Endodermal cell (in vitro differentiated cells): ENCODE measurements at places on chromosomes 13 and 19. TPM values are rescaled to one million over a fixed set of nuclear protein-coding genes. Genes with fewer than 3 reads are reported as not detected.

ZNF530 gene
- 5.6 and 7.0 TPM in 2 replicates for total RNA-seq

SIGLEC5 gene
- not detected in 2 replicates for total RNA-seq

TPTE2 gene
- total RNA-seq, result not detected in 3 replicates

GPR12 gene
- total RNA-seq, result not detected in 2 replicates

IFNL1 gene
- total RNA-seq, result not detected in 2 replicates

DCLK1 gene
- total RNA-seq, result 2.2 to 3.0 TPM (median 2.5 TPM) in 3 replicates

DNA sequence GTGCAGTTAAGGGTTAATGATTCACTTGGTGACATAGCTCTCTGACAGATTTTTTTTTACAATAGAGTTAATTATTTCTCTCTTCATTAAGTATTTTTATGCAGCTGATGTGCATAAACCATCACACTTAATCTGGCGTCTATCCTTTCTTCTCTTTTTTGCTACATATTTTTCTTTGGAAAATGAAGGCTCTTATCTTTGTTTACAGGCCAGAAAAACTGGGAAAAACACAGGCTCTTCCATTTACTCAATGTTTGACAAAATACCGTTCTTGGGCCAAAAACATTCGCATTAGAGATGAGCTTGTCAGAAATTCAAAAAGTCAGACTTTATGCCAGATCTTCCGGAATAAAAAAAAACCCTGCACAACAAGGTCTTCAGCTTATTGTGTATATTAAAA, 12.0 kb downstream of the ZNF253 start:
- H3K27ac ChIP-seq, result no peak overlapping the region
- peaks cover 80% of the 10 kb centered on the region for H3K36me3 ChIP-seq
- no peaks in the 10 kb centered on the region for H3K27me3 ChIP-seq

DNA sequence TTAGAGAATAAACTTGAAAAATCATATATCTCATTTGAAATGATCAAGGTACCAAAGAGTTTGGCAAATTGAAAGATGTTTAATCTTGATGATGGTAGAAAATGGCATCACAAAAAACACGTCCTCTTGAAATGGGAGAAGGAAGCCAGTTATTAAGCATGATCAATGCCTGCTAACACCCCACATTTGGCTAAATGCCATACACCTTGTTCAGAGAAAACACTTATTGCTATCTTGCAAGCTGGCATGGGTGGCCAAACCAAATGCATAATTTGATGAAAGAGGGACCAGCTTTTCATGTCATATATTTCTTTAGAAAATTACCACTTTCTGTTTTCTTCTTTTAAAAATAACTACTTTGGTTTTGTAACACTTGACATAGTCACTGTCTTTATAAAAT, 141.3 kb downstream of the ZAR1L start:
- H3K36me3 ChIP-seq, result no peaks in the 10 kb centered on the region
- no peak for DNase-seq
- no peaks in the 10 kb centered on the region for H3K27me3 ChIP-seq
- peaks cover 5% of the 10 kb centered on the region for H3K4me1 ChIP-seq

GRCh38 chr19:50729894-50730293, 6.7 kb downstream of the CLEC11A start:
- no peaks in the 10 kb centered on the region for H3K36me3 ChIP-seq
- no peak overlapping the region for H3K27ac ChIP-seq
- no peak for DNase-seq
- H3K4me1 ChIP-seq, result no peaks in the 10 kb centered on the region

- peaks cover 12% of the 10 kb centered on the region for H3K4me1 ChIP-seq
- peak within 1 kb of the TSS; percentile 62 for H3K4me3 ChIP-seq
- DNase-seq, result peak; percentile 71
- no peaks in the 10 kb centered on the region for H3K36me3 ChIP-seq
- H3K27me3 ChIP-seq, result peaks cover 60% of the 10 kb centered on the region
These were observed at the start of gene LTBP4 for GRCh38 chr19:40601134-40601974. Gene LTBP4 (plus strand): TSS chr19:40601369. CDS start chr19:40601388, 19 bp downstream.

DNA sequence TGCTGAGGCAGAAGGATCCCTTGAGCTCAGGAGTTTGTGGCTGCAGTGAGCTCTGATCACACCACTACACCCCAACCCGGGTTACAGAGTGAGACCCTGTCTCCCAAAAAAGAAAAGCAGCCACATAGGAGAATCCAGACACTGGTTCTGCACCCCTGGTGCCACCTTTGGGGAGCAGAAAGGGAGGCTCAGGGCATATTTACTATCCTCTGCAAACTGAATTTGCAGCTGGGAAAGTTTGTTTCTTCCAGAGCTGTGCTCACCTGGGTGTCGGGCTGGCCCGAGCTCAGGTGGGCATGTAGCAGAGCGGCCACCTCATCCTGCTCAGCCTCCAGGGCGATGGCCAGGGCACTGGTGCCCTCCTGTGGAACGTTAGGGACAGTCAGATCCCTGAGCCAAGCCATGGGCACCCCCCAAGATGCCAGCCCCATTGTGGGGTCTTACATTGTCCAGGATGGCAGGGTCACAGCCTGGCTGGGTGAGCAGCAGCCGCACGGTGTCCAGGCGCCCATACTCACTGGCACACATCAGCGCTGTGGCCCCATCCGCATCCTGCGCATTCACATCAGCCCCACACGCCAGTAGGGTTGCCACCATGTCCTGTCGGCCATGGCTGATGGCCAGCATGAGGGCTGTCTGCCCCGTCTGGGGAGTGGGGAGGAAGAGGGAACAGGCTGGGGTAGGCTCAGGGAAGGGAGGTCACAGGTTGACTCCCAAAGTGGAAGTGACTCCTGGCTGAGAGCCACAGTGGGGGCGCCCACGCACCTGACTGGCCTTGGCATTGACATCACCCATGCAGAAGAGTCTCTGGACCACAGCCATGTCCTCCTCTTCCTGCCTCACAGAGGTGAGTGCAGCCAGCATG, 3.1 kb downstream of the RPS28 start:
- H3K4me3 ChIP-seq, result no peak overlapping the region
- no peak overlapping the region for H3K27ac ChIP-seq
- peak; percentile 79 for DNase-seq
- H3K4me1 ChIP-seq, result peaks cover 6% of the 10 kb centered on the region
- peaks cover 24% of the 10 kb centered on the region for H3K36me3 ChIP-seq
- H3K27me3 ChIP-seq, result no peaks in the 10 kb centered on the region

- peaks cover 38% of the 10 kb centered on the region for H3K36me3 ChIP-seq
- H3K27me3 ChIP-seq, result no peaks in the 10 kb centered on the region
- H3K4me1 ChIP-seq, result peaks cover 24% of the 10 kb centered on the region
- H3K27ac ChIP-seq, result peak overlapping the region; percentile 93
These were observed 1.4 kb downstream of the KCTD15 start for GRCh38 chr19:33797802-33798671.

DNA sequence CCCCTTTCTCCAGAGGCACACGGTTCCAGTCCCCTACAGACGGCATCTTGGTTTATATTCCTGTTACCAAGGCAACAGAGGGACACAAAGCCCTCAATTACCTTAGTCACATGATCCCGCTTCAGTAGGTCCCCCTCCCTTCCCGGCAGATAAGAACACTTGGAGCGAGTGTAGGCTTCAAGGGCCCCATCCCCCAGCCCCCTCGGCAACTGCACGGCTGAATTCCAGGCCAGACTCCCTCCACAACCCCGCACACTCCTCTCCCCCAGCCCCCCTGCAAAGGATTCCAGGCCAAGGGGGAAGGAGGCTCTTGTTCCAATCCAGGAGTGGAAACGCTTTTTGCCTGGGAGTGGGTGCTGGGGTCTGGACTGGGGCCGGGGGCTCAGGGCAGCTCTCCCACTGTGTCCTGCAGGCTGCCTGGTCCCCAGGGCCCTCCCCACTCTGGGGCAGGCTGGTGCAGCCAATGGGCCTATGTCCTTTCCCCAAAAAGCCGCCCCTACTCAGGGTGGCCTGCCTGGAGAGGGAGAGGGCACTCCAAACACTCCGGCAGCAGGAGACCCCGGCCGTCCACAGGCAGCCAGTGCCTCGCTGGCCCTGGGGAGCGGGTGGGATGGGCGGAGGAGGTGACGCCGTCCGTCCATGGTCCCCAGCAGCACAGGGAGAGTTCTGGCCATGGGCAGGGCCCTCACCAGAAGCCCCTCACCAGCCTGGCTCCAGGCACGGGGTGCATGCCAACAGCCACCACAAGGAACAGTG, 62.6 kb downstream of the MLLT1 start:
- H3K27ac ChIP-seq, result peak overlapping the region; percentile 95
- peaks cover 16% of the 10 kb centered on the region for H3K36me3 ChIP-seq
- H3K4me1 ChIP-seq, result peaks cover 15% of the 10 kb centered on the region

GRCh38 chr19:5342573-5343201, 2.1 kb upstream of the PTPRS start:
- no peak for DNase-seq
- no peak overlapping the region for H3K4me3 ChIP-seq
- H3K4me1 ChIP-seq, result peaks cover 8% of the 10 kb centered on the region

DNA sequence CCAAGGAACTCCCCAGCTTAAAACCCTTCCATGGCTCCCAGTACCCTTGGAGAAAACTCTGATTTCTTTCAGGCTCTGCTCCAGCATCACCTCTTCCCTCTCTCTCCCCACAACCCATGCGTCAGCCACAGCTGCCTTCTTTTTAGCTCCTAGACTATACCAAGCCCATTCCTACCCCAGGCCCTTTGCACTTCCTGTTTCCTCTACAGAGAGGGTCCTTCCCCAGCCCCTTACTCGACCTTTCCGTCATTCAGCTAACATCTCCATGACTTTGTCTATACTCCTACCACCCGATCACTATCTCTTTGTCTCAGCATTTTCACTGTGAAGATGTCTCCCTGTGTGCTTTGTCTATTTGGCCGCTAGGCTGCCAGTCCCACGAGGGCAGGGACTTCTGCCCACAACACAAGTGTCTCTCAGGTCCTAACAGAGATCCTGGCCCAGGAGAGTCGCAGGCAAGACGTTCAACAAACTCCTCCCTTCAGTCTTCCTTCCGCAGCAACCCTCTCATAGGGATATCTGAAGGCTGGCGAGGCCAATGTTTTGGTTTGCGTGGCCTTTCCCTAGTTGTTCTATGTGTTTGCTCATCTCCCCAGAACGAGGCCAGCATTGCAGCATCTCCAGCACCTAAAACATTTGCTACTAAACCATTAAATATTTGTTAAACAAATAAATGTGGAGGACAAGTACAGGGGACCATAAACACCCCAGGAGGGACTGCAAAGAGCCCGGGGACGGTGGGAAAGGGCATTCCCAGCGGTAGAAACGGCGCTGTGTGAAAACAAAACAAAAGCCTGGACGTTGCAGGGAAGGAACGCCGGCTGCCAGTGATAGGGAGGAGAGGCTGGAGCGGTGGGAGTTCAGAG, 816 bp downstream of the CCNP start:
- DNase-seq, result no peak
- H3K4me3 ChIP-seq, result no peak overlapping the region
- H3K27me3 ChIP-seq, result peaks cover 5% of the 10 kb centered on the region
- no peaks in the 10 kb centered on the region for H3K36me3 ChIP-seq
- H3K27ac ChIP-seq, result no peak overlapping the region

GRCh38 chr13:114200399-114200911, 21.4 kb downstream of the CFAP97D2 start:
- DNase-seq, result no peak
- no peak overlapping the region for H3K27ac ChIP-seq
- no peaks in the 10 kb centered on the region for H3K4me1 ChIP-seq
- no peaks in the 10 kb centered on the region for H3K27me3 ChIP-seq
- H3K4me3 ChIP-seq, result no peak overlapping the region

- H3K36me3 ChIP-seq, result no peaks in the 10 kb centered on the region
- H3K4me1 ChIP-seq, result no peaks in the 10 kb centered on the region
- no peaks in the 10 kb centered on the region for H3K27me3 ChIP-seq
- DNase-seq, result peak; percentile 91
- no peak within 1 kb of the TSS for H3K27ac ChIP-seq
These were observed at the start of gene CYP2S1 for GRCh38 chr19:41192574-41193429. Gene CYP2S1 (plus strand): TSS chr19:41193219. CDS start chr19:41193265, 46 bp downstream.

GRCh38 chr13:109145631-109146030, 516.2 kb downstream of the MYO16 start:
- no peak overlapping the region for H3K4me3 ChIP-seq
- peaks cover 3% of the 10 kb centered on the region for H3K4me1 ChIP-seq
- no peaks in the 10 kb centered on the region for H3K27me3 ChIP-seq
- no peak for DNase-seq
- no peak overlapping the region for H3K27ac ChIP-seq

GRCh38 chr19:54871696-54872095, 2.3 kb upstream of the FCAR start:
- peaks cover 16% of the 10 kb centered on the region for H3K27me3 ChIP-seq
- no peaks in the 10 kb centered on the region for H3K36me3 ChIP-seq
- DNase-seq, result no peak
- H3K27ac ChIP-seq, result no peak overlapping the region
- H3K4me1 ChIP-seq, result no peaks in the 10 kb centered on the region

DNA sequence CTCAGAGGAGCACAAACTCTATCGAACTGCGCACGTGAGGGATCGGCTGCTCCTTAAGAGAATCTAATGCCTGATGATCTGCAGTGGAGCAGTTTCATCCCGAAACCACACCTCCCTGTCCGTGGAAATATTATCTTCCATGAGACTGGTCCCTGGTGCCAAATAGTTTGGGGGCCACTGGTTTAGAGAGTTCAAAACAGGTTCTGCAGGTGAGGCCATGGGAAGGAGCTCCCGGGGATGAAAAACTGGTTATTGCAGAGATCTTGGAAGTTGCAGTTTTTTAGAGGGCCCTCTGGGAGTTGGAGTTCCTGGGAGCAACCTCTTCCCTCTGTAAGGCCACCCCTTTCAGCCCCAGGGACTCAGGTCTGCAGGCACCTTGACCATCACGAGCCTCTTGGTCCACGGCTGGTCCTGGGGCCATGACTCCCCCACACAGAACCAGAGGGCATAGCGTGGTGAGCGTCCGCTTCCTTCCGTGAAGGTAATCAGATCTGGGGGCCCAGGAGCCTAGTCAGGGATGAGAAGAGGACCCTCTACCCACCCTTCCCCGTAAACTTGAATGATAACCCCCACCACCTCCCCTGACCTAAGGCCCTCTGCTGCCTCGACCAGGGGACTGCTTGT, 5.2 kb downstream of the IRF3 start:
- H3K27me3 ChIP-seq, result no peaks in the 10 kb centered on the region
- H3K4me3 ChIP-seq, result no peak overlapping the region
- no peak for DNase-seq
- no peaks in the 10 kb centered on the region for H3K4me1 ChIP-seq

GRCh38 chr19:57267291-57267690, 13.0 kb upstream of the ZNF460 start:
- DNase-seq, result no peak
- H3K36me3 ChIP-seq, result peaks cover 4% of the 10 kb centered on the region
- no peaks in the 10 kb centered on the region for H3K27me3 ChIP-seq
- no peak overlapping the region for H3K27ac ChIP-seq
- peaks cover 5% of the 10 kb centered on the region for H3K4me1 ChIP-seq
- no peak overlapping the region for H3K4me3 ChIP-seq

GRCh38 chr13:50911937-50912795, 2.6 kb downstream of the RNASEH2B start:
- H3K27ac ChIP-seq, result no peak overlapping the region
- no peaks in the 10 kb centered on the region for H3K27me3 ChIP-seq
- H3K36me3 ChIP-seq, result no peaks in the 10 kb centered on the region
